ENCODE measurements at places on chromosomes 4 and X.

- DNase-seq: no peak
Measured at GRCh38 chr4:35710343-35710742, 534.0 kb downstream of the ARAP2 start.

- DNase-seq: no peak
Measured at GRCh38 chrX:96984538-96984937, 100.8 kb downstream of the RPA4 start.

- DNase-seq: peak; percentile 75
Measured at GRCh38 chr4:40395908-40396793, 61.0 kb downstream of the CHRNA9 start.

- DNase-seq: no peak
Measured at GRCh38 chr4:123785538-123785937, 388.9 kb downstream of the SPRY1 start.
